ENCODE measurements at places on chromosomes 7 and 10.

- no peak for DNase-seq
These were observed 2.1 kb downstream of the CASP7 start for GRCh38 chr10:113681533-113682470.

- no peak for DNase-seq
These were observed 266.2 kb upstream of the PHF14 start for GRCh38 chr7:10707519-10707918.

DNA sequence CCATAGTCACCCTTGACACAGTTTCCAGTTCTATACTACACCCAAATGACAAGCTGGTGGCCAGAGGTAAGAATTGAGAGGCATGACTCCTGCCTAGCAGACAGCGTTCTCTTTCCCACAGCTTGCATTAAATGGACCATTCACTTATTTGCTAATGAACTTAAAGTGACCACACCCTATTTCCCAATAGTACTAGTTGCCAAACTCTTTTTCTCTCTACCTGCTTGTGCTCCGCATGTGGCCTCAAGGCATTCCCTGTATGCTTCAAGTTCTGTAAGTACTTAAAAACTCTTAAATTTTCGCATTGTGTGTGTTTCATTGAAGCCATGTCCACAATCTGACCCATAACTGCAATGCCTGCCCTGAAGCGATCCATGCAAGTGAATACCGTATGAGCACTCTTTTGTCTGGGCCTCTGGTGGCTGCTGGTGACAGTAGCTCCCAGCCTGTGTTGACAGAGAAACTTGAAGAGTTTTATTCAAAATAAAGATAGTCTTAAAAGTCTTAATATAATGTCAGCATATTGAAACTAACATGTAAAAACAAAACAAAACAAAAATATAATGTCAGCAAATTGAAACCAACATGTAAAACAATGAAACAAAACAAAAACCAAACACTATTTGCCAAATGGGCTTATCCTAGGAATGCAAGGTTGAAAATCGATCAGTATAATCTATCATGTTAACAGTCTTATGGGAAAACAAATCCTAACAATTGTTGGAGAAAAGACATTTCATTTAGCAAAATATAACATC lies 73.6 kb downstream of the CCSER2 start:
- no peak for DNase-seq

- peak; percentile 43 for DNase-seq
These were observed 118.7 kb downstream of the RALA start for GRCh38 chr7:39741942-39742623.

- no peak for DNase-seq
These were observed 108.1 kb downstream of the EEPD1 start for GRCh38 chr7:36261019-36261754.

GRCh38 chr10:129199826-129200225 lies 267.2 kb upstream of the MGMT start:
- no peak for DNase-seq

GRCh38 chr7:120684463-120684862 lies 173.5 kb downstream of the TSPAN12 start:
- DNase-seq = no peak

DNA sequence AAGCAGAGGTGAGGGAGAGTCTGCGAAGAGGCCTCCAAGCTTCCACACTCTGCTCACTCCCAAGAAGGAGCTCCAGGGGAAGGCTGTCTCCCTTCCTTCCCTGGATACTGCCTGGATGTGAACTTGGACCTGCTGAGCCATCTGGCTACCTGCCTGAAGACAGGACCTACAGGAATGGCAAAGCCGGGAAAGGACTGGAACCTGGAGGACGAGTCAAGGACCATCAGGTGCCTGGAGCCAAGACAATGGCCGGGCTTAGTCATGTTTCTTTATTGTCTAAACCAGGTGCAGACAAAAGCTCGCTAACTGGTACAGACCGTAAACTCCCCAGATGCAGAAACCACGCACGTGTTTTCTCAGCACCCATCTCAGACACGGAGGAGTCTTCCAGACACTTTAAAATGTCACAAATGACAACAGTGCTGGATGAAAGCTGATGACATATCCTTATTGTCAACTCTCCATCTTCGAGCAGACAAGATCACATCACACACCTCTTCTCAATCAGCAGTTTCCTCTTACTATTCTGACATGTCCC lies 12.1 kb downstream of the ASB13 start:
- DNase-seq = no peak

DNA sequence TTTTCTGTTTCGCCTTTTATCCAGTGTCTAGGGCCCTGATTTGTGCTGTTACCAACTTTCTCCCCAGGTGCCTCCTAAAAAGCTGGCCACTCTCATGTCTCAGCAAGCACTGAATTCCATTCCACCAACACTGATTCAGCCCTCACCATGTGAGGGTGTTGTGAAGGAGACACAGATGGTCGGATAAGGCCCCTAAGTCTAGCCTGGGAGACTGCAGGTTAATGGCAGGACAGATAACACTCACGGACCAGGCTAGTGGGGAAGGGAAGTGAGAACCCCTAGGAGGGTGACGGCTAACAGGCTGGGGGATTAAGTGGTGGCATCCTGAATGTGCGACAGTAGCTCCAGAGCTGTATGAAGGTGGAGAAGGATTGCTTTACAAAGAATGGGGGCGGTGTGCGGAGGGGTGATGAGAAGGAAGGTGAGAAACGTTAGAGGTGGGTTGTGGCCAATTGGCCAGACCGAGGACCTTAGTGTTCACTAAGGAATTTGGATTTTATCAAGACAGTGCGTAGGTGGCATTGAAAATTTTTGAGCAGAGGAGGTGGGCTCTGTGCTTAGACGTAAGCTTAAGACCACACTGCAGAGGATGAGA lies 3.8 kb upstream of the DUSP5 start:
- DNase-seq = no peak

DNA sequence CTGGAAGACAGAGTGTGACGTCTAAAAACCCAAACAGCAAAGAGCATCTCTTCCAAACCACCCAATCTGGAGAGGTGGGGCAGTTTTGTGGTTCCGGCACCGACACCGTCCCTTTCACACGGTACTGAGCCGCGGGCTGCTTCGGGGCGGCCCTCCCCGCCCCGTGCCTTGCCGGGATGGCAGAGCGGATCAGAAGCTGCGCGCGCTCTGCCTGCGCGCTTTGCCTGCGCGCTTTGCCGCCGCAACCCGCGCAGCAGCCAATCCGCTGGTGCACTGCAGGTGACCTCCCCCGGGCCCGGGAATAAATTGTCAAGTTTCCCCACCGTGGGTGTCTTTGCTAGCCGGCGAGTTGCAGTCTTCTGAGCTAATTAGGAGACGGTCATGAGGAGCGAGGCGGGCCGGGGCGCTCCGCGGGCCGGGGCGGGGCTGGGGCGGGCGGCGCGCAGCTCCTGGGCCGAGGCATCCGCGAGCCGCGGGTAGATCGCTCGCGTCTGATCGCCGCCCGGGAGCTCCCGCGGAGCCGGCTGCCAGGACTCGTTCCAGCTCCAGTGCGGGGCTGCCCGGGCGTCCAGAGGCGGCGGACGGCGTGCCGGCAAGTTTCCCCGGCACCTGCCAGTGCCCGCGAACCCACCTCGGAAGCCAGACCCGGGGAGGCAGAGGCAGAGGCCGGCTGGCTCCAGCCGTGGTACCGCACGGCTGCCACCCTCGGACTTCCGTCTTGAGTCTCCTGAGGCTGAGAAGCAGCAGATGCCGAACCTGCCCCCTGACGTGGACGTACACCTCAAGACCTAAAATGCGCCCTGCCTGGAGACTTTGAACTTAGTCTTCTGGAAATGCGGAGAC lies 536.0 kb upstream of the GALNT17 start:
- peak; percentile 21 for DNase-seq

DNA sequence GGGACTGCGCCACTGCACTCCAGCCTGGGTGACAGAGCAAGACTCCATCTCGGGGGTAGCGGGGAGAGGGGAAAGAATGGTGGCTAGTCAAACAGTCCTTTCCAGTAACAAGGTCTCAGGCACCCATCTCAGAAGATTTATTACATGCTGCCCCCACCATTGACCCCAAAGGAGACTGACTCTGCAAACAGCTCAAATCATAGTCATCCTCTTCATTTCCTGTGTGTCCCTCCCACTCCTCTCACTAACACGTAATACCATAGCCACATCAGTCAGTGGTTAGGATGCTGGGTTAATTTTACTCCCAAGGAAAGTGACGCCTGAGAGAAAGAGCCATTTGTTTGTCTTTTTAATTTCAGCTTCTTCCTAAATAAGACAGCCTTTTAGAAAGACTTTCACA lies 56.6 kb upstream of the BET1 start:
- no peak for DNase-seq

DNA sequence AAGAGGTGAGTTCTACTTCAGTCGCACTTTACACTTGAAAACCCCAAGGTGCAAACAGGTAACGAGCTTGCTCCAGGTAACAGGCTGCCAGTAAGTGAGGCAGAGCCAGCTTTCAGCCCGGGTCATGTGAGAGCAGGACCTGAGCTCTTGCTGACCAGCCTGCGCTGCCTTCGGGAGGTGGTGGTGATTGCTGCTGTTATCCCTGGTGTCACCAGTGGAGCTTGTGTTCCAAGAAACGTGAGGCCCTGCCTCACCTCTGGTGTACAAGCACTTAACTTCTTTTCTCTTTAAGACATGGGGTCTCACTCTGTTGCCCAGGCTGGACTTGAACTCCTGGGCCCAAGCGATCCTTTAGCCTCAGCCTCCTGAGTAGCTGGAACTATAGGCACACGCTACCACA lies 265.0 kb downstream of the CELF2 start:
- DNase-seq = no peak

Data from testis (tissue), 5 donors.